ENCODE measurements at places on chromosomes 4 and X.

DNA sequence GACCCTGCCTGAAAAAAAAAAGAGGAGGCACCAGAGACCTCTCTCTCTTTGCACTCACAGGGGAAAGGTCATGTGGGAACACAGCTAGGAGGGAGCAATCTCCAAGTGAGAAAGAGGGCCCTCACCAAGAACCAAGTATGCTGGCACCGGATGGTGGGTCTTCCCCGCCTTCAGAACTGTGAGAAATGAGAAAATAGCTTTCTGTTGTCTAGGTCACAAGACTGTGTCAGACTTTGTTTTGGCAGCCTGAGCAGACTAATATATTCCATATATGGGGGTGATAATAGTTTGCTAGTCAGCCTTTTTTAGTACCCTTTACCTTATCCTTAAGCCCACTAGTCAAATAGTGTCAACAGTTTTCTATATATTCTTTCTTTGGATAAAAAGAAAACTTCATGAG is 193.0 kb downstream of the TRIML1 start:
- no peak for DNase-seq

DNA sequence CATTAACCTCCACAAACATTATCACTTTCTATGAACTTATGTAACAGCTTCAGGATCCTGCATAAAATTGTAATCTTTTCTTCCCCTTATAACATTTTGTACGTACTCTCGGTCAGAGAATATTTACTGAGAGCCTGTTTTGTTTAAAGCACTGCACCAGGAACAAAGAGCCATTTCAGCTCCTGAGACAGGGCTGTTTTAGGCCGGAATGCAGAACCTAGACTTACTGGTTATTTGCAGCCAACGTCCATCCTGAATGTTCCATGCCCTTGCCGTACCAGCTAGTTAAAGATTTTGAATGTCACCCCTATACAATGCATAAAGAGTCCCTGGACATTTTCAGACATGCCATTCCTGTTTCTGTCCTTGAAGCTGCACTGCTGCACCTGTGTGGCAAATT is 248.8 kb downstream of the PCDH7 start:
- DNase-seq = no peak

GRCh38 chr4:82138374-82138773 is 235.4 kb downstream of the HNRNPD start:
- no peak for DNase-seq

- no peak for DNase-seq
These were observed at the start of gene CAPN6 for GRCh38 chrX:111270339-111270738. Gene CAPN6 (minus strand): TSS chrX:111270483. CDS start chrX:111263936, 6,547 bp downstream.

DNA sequence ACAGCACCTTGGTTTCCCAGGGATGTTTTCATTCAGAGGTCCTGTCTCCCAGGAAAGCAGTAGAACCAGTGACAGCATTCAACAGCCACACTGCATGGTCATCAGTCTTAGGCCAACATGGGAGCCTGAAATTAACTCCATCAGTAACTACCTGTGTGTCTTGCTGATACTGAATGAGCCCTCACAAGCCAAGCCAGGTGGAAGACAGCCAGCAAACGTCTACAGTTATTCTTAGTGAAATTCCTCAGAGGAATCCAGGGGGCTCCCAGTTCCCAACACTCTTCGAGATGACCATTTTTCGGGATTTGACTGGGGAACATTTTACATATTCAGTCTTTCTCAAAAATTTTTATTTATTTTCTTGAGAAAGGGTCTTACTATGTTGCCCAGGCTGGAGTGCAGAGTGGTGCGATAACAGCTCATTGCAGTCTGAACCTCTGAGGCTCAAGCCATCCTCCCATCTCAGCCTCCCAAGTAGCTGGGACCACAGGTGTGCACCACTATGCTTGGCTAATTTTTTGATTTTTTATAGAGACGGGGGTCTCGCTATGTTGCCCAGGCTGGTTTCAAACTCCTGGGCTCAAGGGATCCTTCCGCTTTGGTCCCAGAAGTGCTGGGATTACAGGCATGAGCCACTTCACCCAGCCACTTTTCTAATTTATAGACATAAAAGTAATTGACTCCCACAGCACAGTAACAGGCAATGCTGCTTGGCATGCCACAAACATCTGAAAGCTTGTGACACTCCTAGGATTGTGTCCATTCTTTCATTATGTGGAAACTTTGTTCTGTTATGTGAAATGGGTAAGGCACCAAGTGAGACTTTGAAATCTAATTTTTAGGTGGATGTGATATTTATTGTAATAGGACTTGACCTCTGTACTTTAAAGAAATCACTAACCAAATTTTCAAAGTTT is 116.9 kb downstream of the SOWAHB start:
- DNase-seq = no peak

GRCh38 chrX:74280759-74281158 is 23.2 kb upstream of the ZCCHC13 start:
- no peak for DNase-seq

DNA sequence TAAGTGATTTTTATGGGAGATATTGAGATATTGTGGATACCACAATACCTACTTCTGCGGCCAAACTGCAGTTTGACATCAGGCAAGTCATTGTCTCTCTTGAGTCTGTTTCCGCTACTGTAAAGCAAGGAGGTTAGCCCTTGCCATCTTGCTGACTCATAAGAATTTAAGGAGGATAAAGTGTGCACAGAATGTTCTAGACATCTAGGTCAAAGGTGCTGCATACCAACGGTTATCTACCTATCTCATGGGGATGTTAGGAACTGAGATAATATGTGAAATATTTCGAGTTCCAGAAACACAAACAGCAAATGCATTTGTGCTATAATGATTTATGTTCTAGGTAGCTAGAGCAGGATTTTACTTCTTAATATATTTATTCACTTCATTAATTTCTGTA is 211.5 kb upstream of the NR3C2 start:
- DNase-seq = no peak

DNA sequence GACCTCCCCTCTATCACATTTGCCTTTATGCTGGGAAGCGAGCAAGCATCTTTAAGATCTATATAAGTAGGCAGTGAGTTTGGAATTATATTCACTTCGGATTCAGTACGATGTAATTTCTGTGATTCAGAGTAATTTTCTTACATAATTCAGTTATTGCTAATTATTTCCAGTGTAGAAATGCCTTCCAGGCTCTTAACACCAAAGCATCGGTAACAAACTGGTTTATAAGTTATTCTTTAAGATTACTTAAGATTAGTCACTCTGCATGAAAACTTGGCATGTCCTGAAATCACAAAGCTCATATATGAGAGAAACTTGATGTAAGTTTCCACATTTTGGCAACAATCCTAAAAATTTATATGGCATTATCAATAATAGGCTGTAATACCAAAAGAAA is 120.8 kb downstream of the ADAMTS3 start:
- no peak for DNase-seq

DNA sequence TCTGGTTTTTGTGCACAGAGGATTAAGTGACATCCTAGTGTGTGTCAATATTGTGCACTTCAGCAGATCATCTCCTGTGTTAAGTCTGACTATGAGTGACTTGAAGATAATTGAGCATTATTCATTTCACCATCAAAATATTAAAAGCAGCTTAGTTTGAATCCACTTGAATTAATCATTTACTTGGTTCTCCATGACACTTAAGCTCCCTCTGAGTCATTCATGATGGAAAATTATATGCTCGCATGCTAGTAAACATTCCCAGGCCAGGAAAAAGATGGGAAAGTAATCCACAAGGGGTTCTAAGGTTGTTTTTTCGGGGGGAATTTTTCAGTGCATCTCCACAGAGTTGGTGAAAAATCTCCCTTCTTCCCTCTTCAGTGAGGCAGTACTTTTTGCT is 97.2 kb upstream of the EOLA2 start:
- no peak for DNase-seq

DNA sequence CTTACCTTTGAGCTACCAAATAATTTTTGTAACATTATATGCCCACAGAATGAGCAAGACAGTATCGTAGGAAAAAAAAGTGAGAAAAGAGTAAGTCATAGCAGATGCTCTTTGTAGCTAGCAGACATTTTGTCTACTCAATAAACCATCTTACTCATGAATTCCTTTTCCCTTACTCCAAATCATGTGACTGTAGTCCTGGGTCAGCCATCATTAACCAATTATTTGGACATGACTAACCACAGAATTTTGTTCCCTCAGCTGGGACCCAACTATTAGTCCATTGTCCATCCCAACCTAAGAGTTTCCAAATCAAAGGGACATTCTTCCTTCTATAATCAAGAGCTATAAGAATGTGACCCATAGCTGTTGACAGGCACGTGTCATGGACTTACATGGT is 11.4 kb downstream of the UBE2D3 start:
- no peak for DNase-seq

DNA sequence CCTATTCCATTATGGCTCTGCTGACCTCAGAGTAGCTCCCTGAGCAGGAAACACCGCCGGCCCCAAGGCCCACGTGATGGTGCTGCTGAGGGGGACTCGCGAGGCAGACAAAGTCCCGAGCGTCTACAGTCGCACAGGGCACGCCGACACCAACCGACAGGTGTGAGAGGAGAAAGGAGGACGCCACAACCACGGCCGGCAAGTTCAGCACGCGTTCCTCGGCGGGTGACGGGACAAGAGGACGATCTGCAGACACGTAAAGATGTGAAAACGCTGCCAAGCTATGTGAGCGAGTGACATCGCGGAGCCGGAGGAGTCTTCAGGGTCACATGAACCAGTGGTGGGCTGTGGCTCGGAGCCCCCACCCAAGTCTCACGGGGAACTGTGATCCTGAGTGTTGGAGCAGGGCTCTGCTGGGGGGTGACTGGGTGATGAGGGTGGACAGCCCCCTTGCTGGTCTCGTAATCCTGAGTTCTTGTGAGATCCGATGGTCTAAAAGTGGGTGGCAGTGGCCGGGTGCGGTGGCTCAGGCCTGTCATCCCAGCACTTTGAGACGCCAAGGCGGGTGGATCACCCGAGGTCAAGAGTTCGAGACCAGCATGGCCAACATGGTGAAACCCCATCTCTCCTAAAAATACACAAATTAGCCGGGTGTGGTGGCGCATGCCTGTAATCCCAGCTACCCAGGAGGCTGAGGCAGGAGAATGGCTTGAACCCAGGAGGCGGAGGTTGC is 34.0 kb downstream of the PPP2R3B start:
- no peak for DNase-seq

DNA sequence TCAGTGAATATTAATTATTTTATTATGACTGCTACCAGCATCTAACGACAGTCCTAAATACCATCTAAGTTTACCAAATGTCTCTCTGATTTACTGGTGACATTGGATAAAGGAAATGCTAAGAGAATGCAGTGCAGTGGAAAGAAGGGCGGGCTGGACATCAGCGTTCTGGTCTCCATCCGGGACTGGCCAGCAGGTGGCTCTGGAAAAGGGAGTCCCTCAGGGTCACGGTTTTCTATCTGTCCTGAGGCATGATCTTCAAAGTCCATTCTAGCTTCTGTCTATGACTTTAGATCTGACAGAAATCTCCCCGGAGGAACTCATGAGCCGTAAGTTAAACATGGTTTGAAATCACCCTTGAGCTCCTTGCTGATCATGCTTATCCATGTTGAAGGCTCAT is 3.3 kb downstream of the TRIM2 start:
- DNase-seq = no peak

- no peak for DNase-seq
These were observed 7.4 kb downstream of the CTBP1 start for GRCh38 chr4:1241466-1241935.

- no peak for DNase-seq
These were observed 4.7 kb upstream of the ARX start for GRCh38 chrX:25020391-25020904.

DNA sequence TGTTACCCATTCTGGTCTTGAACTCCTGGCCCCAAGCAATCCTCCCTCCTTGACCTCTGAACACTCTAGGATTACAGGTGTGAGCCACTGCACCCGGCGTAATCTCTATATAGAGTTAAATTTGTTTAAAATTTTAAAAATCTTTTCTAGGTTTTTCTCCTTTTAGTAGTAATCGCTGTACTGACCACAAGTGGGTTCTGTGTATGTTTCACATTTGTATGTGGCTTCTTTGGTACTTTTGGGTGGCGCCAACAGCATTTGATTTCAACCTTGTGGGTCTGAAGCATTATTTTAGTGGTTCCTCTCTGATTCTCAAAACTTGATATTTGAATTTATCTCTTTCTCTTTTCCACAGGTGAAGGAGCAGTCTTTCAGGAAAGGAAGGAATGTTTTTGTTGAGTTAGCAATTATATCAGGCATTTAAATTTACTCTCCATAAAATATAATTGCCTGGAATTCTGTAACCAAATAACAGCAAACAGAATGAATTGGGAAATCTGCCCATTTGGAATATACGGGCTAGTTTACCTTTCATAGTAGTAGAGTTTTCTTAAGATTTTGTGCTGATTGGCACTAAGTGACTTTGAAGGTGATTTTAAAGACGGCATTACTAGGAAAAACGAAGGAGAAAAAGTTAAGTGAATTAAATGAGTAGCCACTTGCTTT is 29.5 kb downstream of the ARHGAP10 start:
- no peak for DNase-seq

- DNase-seq = no peak
These were observed 204.1 kb downstream of the LDB2 start for GRCh38 chr4:16694173-16694883.

DNA sequence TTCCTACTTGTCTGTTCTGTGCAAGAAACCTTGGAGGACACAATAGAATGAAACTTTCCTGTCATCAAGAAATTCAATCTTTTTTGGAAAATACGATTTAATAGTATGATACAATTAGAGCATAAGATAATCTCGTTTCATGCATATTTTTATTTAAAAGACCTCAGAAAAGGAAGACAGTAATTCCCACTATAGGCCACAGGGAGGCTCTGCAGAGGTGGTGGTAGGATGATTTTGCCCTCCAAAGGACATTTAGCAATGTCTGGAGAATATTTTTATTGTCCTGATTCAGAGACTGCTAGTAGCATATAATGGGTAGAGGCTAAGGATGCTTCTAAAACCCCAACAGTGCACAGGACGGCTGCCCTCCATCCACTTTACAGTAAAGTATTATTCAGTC is 68.7 kb downstream of the PAK3 start:
- no peak for DNase-seq

DNA sequence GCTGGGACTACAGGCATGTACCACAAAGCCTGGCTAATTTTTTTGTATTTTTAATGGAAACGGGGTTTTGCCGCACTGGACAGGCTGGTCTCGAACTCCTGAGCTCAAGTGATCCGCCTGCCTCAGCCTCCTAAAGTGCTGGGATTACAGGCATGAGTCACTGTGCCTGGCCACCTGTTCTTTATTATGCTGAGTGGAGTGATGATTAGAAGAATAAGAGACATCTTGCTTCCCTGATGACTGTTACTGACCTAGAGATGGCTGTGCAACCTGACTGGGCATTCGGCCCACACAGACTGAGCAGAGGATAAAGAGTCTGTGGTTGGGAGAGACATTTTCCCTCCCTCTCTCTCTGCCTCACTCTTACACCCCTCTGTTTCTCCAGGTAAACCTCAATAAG is 56.7 kb downstream of the SPINK2 start:
- no peak for DNase-seq

DNA sequence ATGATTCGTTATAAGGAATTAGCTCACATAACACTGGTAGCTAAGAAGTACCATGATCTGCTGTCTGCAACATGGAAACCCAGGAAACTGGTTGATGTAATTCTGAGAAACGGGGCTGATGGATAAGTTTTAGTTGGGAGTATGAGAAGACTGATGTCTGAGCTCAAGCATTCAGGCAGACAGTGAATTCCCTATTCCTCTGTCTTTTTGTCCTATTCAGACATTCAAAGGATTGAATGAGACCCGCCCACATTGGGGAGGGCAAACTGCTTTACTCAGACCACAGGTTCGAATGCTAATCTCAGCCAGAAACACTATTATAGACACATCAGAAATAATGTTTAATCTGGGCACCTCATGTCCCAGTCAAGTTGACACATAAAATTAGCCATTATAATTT is 515.5 kb downstream of the STPG2 start:
- DNase-seq = no peak

- no peak for DNase-seq
These were observed 25.7 kb downstream of the RNF128 start for GRCh38 chrX:106752101-106752678.

GRCh38 chr4:142607976-142608375 is 238.1 kb downstream of the INPP4B start:
- no peak for DNase-seq
